ENCODE measurements at places on chromosomes 5 and 9. TPM values are rescaled to one million over a fixed set of nuclear protein-coding genes. Genes with fewer than 3 reads are reported as not detected.

ADAMTS12 gene
- total RNA-seq = 6.4 TPM

TMEM174 gene
- total RNA-seq = not detected

PCDHB3 gene
- 0.07 TPM for total RNA-seq

MYORG gene
- total RNA-seq = 6.4 TPM

CDKN2B gene
- not detected for total RNA-seq

OTP gene
- 0.13 TPM for total RNA-seq

ACOT12 gene
- total RNA-seq = not detected

LVRN gene
- not detected for total RNA-seq

CFAP77 gene
- total RNA-seq = 0.12 TPM

ADAMTS13 gene
- total RNA-seq = 0.60 TPM

ACO1 gene
- total RNA-seq = 27.9 TPM

GPR150 gene
- 0.16 TPM for total RNA-seq

RNF183 gene
- not detected for total RNA-seq

LHX6 gene
- 2.4 TPM for total RNA-seq

LARP1 gene
- total RNA-seq = 123 TPM

STK10 gene
- 20.8 TPM for total RNA-seq

SETX gene
- 19.8 TPM for total RNA-seq

CDH9 gene
- not detected for total RNA-seq

NUTM2F gene
- total RNA-seq = not detected

LOX gene
- total RNA-seq = 1.6 TPM

SPINK7 gene
- not detected for total RNA-seq

HBEGF gene
- 6.6 TPM for total RNA-seq

IFNB1 gene
- total RNA-seq = not detected

SCGB3A2 gene
- total RNA-seq = not detected

IRX4 gene
- total RNA-seq = 0.31 TPM

PAEP gene
- 0.27 TPM for total RNA-seq

GARIN3 gene
- total RNA-seq = not detected

PTGDS gene
- total RNA-seq = 0.67 TPM

ODF2 gene
- 23.7 TPM for total RNA-seq

IL4 gene
- not detected for total RNA-seq

CD274 gene
- 2.1 TPM for total RNA-seq

ANKRD31 gene
- 0.05 TPM for total RNA-seq
